ENCODE measurements at places on chromosomes 1 and 21. TPM values are rescaled to one million over a fixed set of nuclear protein-coding genes. Genes with fewer than 3 reads are reported as not detected.

The CELA2B gene
- not detected for total RNA-seq

The RCC1 gene
- 54.5 TPM for total RNA-seq

The TDRD5 gene
- not detected for total RNA-seq

The BEND5 gene
- total RNA-seq, result 0.47 TPM

The CLDN8 gene
- total RNA-seq, result not detected

The PLD5 gene
- total RNA-seq, result not detected

The UBXN10 gene
- not detected for total RNA-seq

The CA6 gene
- not detected for total RNA-seq

The OR6N1 gene
- total RNA-seq, result not detected

The HTR1D gene
- 0.28 TPM for total RNA-seq

The LCK gene
- total RNA-seq, result 0.09 TPM

The FCMR gene
- total RNA-seq, result not detected

The ANXA9 gene
- total RNA-seq, result not detected

The C1orf52 gene
- total RNA-seq, result 24.5 TPM

The SPRR4 gene
- total RNA-seq, result not detected

The KCNE2 gene
- total RNA-seq, result not detected

The CHI3L1 gene
- total RNA-seq, result not detected

The RXFP4 gene
- total RNA-seq, result 0.19 TPM

The CAMSAP2 gene
- total RNA-seq, result 37.3 TPM

The ERMAP gene
- total RNA-seq, result 9.7 TPM

The HSD3B1 gene
- not detected for total RNA-seq

The COL9A2 gene
- total RNA-seq, result 1.2 TPM

The CRYBG2 gene
- total RNA-seq, result not detected

The FAM72B gene
- 3.4 TPM for total RNA-seq
